ENCODE measurements at places on chromosomes 5 and 9.

DNA sequence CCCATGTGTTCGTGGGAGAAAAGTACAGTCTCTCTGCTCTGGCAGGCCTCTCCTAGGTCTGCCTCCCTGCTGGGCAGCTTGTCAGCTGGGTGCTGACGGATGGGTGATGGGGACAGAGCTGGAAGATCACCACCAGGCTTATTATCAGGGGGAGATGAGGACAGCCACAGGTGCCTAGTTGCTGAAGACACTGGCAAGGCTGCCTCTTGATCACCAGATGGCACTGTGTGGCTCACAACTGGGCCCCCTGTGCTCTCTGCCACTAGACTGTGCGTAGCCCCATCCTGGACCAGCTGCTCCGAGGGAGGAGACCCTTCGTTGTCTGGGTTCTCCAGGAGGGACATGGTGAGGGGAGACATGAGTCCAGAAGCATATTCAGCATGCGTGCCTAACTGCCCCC, 73.0 kb downstream of the KIF24 start:
- DNase-seq: no peak

DNA sequence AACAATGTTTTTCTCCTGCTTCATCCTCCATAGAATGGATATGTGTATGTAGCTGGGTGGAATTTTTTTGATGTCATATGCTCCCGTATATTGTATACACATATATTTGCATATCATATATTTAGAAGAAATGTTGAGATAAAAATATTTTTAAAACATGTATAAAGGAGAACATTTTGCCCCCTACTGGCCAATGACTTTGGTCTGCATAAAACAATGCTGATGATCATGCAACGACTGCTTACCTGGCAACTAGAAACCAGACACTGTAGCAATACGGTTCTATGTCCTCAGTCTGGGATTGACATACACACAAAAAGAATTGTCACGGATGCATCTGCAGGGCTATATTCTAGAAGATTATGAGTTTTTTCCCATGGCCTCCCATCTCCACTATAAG, 503.6 kb downstream of the ELAVL2 start:
- DNase-seq: no peak

DNA sequence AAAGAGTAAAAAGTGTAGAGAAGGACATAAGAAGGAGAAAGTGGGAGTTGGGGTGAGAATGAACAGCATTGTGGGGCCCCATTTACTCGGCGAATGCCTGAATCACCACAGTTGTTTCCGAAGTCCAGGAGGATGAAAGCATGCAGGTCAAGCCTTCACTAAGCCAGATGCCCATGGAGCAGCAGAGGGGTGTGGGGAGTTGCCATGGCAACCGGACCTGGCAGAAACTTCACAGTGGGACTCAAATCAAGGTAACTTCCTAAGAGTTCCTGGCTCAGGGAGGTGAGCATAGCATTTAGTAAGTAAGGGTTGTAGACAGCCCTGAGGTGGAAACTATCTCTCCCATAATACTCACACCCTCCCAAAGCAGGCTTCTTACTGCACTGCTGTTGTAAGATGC, 357.1 kb downstream of the TRIM32 start:
- DNase-seq: no peak

DNA sequence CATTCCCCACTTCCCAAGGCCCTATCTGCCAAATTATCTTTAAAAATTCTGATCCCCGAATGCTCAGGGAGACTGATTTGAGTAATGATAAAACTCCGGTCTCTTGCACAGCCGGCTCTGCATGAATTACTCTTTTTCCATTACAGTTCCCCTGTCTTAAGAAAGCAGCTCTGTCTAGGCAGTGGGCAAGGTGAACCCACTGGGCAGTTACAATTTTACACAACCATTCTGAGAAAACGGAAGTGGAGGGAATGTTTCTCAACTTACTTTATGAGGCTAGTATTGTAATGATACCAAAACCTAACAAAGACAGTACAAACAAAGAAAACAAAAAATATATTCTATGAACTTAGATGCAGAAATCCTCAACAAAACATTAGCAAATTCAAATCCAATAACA, 100.0 kb downstream of the MCTP1 start:
- DNase-seq: no peak

DNA sequence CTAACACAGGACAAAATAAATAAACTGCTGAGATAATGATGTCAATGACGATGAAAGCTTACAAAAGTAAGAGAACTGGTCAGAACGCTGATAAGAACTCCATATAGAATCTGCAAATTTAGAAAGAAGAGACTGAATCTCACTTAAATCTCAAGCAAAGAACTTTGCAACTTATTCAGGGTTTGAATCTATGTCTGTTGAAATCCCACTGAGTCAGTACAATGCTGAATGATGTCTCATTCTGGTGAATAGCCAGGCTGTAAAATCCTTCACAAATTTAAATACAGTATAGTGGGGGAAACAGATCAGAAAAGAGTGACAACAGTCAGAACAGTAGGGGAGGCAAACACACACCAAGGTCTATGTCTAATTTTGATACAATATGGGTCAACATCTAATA, 38.9 kb upstream of the NR3C1 start:
- no peak for DNase-seq

- DNase-seq: no peak
Observed at GRCh38 chr5:168417731-168418429, 68.4 kb upstream of the RARS1 start.

DNA sequence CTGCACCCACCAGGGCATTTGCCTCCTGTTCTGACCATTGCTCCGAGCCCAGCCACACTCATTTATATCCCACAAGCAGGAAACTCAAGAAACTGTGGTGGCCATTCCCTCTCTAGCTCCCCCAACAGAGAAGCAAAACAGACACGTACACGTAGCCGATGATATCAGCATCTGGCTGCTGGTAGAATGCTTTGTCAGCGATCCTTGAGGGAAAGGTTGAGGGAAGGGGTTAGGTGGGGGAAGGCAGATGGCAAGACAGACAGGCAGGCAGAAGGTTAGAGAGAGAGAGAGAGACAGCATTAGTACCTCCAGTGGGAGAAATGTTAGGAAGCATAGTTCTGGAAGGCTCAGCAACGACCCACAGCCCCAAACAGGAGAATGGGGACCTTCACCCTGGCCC, 7.8 kb downstream of the HIGD2A start:
- DNase-seq: no peak

DNA sequence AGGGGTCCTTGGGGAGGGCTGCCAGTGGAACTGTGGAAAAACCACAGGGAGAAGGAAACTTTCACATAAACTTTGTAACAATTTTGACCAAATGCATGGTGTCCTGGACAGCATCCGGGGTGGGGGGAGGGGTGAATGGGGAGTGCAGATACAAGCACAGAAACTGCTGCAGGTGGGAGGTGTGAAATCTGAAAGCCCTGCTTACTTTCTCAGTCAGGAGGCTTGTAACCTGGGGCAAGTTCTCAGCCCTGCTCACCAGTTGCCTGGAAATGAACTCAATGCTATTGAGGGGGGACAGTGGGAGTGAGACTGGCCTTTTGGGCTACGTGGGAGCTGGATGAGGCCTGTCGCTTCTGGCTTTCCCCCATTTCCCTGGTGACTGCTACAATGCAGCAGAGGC, 694.5 kb upstream of the ZNF608 start:
- no peak for DNase-seq

DNA sequence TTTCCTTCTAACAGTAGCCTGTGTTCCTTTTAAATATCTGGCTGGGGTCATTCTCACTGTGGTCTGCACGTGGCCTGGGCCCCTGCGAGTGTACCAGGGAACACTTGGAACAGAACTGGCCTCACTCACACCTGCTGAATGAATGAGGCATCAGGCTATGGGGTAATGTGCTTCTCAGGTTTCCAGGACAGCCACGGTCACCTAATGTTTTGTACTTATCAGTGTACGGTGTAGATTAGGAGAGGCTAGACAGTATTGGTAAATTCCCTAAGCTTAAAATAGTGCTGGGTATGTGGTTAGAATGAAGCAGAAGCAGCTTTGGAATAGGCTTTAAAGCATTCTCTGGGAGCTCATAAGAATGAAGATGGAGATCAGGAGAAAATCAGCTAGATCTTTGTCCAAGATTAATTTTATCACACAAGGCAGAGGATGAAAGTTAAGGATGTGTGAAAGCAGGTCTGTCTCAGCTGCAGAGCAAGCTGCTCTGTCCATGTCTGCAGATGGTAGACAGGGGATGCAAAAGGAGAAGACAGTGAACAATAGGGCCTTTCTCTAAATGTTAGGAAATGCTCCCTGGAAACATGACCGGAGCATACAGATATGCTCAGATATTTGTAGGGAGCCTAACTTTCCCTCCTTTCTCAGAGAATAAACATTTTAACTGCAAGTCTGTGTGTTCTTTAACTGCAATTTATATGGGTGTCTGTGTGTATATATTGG, 267.5 kb downstream of the NR3C1 start:
- no peak for DNase-seq

GRCh38 chr9:70589571-70590314, 175.3 kb upstream of the KLF9 start:
- no peak for DNase-seq

DNA sequence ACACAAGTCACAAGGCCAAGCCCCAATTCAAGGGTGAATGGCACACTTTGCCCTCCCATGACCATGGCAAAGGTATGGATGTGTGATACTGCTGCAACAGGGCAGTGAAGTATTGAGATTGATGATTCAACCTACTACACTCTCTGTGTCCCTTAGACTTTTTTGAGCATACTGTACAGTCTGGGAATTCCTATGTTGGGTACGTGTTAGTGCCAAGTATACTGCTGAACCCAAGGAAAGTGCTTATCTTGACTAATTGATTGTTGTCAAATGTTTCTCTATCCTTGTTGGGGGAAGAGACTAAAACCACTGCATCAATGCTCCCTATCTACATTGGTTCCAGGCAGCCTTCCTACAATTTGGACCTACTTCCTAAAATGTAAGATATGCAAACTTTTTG, 93.7 kb downstream of the NDFIP1 start:
- DNase-seq: no peak

DNA sequence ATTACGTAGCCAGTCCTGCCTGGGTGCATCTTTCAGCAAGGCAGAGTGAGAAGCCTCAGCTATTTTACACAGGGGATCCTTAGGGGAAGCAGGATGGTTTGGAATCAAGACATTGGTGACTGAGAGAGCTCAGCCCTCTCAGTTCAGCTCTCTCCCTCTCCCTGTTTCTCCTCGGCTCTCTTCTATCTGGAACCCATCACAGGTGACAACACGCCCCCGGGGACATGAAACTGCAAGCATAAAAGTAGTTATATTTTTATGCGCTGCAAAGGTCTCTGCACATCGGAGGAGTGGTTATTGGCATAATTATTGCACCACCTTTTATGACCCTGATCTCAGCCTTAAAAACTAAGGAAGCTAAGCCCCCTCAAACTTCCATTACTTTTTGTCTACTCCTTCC, 14.2 kb downstream of the TMOD1 start:
- no peak for DNase-seq

DNA sequence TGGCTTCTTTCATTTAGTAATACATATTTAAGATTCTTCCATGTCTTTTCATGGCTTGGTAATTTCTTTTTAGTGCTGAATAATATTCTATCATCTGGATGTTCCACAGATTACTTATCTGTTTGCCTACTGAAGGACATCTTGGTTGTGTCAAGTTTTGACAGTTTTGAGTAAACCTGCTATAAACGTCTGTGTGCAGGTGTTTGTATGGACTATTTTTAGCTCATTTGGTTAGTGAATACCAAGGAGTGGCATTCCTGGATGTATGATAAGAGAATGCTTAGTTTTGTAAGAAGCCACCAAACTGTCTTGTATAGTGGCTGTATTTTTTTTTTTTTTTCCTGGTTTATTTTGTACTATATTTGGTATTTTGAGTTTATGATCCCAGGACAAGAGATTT, 38.4 kb downstream of the PRRC1 start:
- DNase-seq: no peak

- DNase-seq: no peak
Observed at GRCh38 chr5:43520615-43521014, 5.7 kb upstream of the C5orf34 start.

Measured in HCT116 (cell line).